ENCODE measurements at places on chromosomes 4 and X. TPM values are rescaled to one million over a fixed set of nuclear protein-coding genes. Genes with fewer than 3 reads are reported as not detected.

- DNase-seq, result no peak
Observed at GRCh38 chr4:113744667-113745240, 16.8 kb downstream of the CAMK2D start.

GRCh38 chrX:1239681-1240142 is 27.3 kb upstream of the CRLF2 start:
- peak; percentile 64 for DNase-seq

GABRG1 gene
- under 0.01 TPM for polyA plus RNA-seq

- DNase-seq, result no peak
Observed at GRCh38 chrX:20244931-20245330, 21.8 kb downstream of the RPS6KA3 start.

COL4A5 gene
- polyA plus RNA-seq, result 1.5 TPM

DNA sequence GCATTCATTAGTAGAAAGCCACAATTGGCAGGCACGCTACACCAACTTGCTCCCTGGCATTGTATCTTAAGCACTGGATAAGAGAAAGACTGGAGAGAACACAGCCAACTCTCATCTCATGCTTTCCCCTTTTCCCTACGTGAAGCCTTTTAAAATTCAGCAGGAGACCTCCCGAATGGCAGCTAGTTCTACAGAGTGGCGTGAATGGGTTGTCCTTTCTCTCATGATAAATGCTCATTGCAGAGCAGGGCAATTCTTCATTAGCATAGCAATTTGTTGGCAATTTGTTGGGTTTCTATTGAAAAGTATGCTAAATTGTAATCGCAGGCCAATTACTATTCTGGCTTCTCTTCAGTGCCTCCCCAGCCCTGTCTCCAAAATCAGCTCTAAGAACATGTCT is 48.0 kb downstream of the SEPTIN11 start:
- DNase-seq, result no peak

CHRDL1 gene
- 2.2 TPM for polyA plus RNA-seq

DNA sequence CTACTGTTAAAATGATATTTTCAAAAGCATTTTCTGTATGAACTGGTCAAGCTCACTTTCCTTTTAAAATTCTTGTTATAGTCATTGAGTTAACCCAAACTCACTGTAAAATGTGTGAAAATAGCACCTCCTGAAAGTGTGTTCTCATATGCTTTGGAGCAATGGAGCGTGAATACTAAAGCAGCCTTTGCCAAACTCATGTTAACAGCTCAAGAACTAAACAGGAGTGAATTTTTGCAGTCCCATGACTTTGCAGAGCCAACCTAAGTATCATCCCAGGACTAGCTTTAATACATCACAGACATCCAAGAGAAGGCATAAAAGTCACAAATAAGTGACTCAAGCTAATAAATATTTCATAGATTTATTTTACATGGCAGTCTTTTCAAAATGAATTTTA is 2.3 kb downstream of the AMMECR1 start:
- DNase-seq, result no peak

ODAPH gene
- not detected for polyA plus RNA-seq

DNA sequence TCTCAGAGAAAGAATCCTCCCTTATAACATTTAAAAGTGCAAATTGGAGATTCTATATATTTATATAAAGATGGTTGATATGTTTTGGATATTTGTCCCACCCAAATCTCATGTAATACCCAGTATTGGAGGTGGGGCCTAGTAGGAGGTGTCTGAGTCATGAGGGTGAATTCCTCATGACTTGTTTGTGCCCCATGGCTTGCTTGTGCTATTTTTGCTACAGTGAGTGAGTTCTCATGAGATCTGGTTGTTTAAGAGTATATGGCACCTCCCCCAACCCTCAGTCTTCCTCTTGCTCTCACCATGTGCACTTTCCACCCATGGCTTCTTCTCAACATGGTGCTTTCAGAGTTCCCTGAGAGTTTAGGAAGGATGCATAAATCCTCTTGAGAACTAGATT is 9.5 kb upstream of the ANKRD50 start:
- no peak for DNase-seq

- DNase-seq, result no peak
Observed at GRCh38 chrX:40922307-40922706, 162.9 kb upstream of the USP9X start.

GRCh38 chrX:135591871-135592270 is 71.4 kb downstream of the INTS6L start:
- no peak for DNase-seq

DNA sequence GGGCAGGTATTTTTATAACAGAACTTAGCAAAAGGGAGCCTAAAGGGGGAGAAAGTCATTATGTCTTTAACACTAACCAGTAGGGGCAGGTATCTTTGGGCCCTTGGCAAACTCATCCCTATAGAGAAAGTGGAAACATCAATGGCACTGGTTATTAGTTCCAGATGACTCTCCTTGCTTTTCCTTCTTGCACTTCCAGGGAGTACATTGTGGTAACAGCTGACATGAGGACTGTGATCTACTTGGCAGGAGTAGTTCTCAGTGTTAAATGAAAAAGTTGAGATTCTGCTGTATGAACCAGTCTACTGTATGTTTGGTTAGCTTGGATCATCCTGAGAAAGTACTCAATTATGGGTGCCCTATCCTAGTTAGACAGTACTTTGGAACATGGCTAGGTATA is 93.6 kb downstream of the ATXN3L start:
- DNase-seq, result no peak

- no peak for DNase-seq
Observed at GRCh38 chr4:155546451-155546850, 120.2 kb upstream of the GUCY1A1 start.

DNA sequence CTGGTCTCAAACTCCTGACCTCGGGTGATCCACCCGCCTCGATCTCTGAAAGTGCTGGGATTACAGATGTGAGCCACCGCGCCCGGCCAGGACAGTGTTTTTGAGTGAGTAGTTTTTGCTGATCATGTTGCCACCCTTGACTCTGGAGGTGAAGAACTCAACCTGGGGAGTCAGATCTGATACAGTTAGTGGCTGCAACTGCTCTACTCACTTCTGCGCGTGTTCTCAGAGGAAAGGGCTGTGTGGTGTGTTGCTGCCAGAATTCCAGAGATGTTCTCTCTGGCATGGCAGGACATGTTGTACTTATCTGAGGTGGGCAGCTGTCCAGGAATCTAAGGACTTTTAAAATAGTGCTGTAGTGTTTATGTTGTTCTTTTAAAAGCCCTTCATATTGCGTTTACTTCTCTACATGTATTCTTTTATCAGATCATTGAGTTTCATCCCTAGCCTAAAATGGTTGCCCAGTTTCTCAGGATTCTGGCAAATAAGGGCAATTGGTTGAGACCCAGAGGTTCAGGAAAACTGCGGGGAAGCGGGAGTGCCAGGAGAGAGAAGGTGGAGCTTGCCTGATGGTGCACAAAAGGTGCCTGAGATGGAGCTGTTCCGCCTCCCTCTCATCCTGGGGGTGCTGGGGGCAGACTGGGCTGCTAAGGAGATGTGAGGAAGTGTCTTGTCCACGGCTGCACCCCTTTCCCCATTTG is 97.7 kb downstream of the ARHGAP10 start:
- DNase-seq, result no peak

- no peak for DNase-seq
Observed at GRCh38 chrX:2874222-2875135, 45.7 kb downstream of the GYG2 start.

FRMPD4 gene
- 0.23 TPM for polyA plus RNA-seq

- DNase-seq, result no peak
Observed at GRCh38 chr4:1554876-1555265, 129.2 kb downstream of the FAM53A start.

- DNase-seq, result no peak
Observed at GRCh38 chr4:137393044-137393443, 139.2 kb downstream of the PCDH18 start.

Measured in pancreas (tissue), 10 donors.